ENCODE measurements at places on chromosomes 11 and 22.

DNA sequence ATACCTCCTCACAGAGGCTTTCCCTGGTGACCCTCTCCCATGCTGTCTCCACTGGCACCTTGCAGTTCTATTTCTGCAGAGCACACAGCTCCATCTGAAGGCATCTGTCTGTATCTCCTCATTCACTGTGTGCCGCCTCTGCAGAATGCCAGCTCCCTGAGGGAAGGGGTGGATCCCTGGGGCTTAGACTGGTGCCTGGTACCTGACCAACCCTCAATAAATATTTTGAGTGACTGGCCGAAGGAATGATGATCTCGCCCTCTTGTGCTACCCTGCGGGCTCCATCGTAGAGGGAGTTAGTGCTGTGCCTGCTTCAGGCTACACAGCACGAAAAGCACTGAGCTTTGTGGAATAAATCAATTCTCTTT is 1.6 kb downstream of the CBX7 start:
- no peak for DNase-seq

DNA sequence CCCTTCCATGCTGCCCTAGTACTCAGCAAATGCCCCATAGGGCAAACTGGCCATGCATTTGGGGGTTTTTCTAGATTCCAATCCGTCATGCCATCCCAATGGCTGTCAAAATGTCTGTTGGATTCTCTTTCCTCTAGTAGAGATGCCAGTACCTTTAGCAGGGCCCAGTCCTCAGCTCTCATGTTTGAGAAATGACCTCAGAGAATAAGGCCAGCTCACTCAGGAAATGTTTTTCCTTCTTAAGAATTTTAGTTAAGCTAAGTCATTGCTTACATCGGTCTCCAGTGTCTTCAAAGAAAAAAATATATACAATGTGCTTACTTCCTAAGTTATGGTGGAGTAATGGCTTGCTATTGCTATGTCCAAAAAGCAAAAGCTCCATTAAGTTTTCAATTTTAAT is 14.1 kb upstream of the ALKBH3 start:
- no peak for DNase-seq

DNA sequence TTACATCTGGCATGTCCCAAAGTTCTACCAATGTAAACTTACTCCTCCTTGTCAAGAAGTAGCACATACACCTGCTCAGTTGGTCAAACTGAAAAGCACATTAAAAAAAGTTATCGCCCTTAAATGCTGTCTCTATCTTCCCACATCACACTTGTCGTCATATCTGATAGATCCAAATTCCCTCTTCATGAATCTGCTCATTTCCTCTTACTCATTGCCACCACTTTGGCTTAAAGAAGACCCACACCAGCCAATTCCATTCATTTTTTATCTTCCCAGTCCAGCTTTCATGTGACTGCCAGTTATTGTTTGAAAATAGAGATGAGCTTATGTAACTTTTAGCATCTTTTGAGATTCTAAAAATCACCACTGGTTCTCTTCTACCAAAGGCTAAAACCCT is 305.9 kb upstream of the MTNR1B start:
- no peak for DNase-seq

- DNase-seq = no peak
Measured at GRCh38 chr11:134662629-134663360, 250.8 kb upstream of the B3GAT1 start.

DNA sequence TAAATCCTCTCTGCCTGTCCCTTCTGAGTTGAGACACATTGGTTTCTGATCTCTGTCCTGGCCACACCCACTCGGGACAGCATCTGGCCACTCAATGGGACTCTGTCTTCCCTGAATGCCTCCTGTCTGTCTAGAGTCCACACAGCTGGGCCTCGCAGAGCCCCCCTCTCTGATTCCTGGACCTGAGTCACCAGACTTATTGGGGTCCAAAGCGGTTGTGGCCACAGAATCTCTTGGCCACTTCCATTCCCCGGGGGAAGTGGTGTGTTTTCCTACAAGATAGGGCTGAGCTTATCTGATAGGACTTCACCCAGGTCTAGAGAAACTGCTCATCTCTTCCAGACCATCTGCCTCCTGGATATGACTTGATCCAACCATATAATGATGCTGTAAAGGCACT is 57.4 kb upstream of the WNT11 start:
- no peak for DNase-seq

DNA sequence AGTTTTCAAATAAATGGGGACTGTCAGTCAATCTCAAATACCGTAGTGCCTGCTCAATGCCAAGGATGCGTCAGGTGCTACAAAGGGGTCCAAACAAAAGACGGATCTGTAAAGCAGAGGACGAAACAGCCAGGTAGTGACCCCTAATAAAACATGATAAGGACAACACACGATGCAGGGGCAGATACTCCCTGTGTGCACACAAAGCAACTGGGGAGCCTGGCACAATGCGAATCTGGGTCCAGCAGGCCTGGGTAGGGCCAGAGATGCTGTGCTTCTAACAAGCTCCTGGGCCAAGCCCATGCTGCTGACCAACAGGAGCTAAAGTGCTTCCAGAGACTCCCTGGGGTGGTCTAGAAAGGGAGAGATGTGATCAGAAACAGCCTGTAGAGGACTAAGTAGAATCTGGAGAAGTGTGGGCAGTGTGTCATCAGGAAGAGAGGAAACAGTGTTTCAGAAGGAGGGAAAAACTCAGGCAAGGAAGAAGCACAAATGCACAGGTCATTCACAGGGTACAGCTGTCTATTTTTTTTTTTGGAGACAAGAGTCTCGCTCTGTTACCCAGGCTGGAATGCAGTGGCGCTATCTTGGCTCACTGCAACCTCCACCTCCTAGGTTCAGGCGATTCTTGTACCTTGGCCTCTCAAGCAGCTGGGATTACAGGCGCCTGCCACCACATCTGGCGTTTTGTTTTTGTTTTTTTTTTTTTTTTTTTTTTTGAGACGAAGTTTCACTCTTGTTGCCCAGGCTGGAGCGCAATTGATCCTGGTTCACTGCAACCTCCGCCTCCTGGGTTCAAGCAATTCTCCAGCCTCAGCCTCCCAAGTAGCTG is 74.5 kb downstream of the MICAL3 start:
- no peak for DNase-seq

GRCh38 chr11:16809886-16810668 is 71.6 kb downstream of the C11orf58 start:
- no peak for DNase-seq

DNA sequence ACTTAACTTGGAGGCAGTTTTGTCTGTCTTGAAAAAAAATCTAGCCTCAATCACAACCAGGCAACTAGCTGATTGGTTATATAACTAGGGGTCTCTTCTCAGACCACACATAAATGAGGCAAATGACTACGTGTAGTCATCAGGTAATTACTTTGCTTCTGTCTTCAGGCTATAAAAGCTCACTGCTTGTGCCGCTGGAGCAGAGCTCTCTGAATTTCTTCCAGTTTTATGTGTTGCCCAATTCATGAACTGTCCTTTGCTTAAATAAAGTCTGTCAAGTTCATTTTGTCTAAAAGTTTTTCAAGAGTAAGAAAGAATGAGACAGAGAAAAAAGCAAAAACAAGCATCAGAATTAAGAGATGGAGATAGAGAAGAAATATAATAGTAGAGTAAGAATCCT is 93.4 kb downstream of the MUC15 start:
- no peak for DNase-seq

DNA sequence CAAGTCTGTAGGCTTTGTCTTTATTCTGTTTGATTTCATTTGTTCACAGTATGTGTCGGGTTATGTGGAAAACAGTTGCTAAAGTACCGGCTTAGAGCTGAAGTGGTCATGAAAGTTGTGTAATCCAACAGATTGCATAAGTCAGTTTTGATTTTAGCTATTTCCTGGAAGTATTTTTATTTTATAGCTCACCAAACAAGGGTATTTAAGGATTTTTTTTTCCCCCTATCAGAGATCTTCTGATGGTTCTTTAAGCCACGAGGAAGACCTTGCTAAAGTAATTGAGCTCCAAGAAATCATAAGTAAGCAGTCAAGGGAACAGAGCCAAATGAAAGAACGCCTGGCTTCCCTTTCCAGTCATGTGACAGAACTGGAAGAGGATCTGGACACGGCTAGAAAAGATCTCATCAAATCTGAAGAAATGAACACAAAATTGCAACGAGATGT is 55.9 kb downstream of the PPFIA1 start:
- DNase-seq = no peak

GRCh38 chr22:37053310-37054055 is 1.9 kb downstream of the KCTD17 start:
- no peak for DNase-seq

- DNase-seq = no peak
Measured at GRCh38 chr11:20113149-20113438, 47.2 kb downstream of the DBX1 start.

- DNase-seq = no peak
Measured at GRCh38 chr11:64790205-64791095, 12.1 kb upstream of the SF1 start.

DNA sequence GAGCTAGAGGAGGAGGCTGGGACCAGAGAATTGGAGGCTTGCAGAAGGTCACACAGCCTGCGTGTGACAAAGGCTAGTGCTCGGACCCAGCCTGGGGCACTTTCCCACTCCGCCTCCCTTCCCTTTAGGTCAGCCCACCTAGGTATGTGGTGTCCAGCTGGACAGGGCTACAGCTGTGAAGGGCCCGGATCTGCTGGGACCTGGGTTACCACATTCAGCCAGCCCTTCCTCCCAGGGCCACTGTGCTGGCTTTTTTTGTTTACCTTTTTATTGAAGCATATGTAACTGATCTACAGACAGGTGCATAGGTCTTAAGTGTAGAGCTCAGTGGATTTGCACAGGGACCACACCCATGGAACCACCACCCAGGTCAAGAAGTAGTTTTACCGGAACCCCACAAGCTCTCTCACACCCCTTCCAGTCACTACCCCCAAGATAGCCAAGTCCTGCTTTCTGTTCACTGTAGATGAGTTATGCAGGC is 8.7 kb downstream of the CAPN5 start:
- DNase-seq = no peak

- peak; percentile 85 for DNase-seq
Measured at GRCh38 chr22:30649430-30650007, 13.9 kb downstream of the SLC35E4 start.

- no peak for DNase-seq
Measured at GRCh38 chr11:100756559-100756958, 69.5 kb downstream of the ARHGAP42 start.

DNA sequence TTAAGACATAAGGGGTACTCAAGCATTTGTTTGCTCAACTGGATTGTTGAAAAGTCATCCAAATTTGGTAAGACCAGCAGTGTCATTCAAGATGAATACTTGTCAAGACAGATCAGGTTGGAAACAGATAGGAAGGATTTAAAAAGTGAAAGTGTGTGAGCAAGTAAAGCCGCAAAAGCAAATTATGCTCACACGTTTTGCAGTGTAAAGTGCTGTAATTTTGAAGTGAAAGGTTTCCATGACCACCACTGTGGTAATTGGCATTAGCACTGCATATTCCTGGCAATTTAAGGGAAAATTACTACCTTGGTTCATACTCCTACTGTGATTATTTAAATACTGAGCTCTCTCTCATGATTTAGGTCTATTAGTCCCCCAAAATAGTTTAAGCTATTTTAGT is 704.1 kb upstream of the CCDC179 start:
- DNase-seq = no peak

DNA sequence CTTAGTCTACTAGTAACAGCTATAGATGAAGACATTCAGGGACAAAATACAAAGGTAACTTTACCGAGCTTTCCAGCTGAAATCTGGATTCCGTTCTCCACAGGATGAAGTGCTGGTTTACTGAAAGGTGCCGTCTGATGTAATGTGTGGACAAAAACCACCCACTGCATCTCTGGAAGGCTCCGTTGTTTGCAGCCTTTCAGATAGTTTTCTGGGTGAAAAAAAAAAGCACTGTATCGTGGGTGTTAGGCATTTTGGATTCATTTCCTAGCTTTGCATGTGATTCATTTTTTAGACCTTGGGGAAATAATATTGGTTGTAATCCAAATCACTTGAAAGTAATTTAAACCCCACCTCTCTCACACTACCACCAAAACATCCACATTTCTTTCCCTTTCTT is 10.4 kb downstream of the JAM3 start:
- no peak for DNase-seq

DNA sequence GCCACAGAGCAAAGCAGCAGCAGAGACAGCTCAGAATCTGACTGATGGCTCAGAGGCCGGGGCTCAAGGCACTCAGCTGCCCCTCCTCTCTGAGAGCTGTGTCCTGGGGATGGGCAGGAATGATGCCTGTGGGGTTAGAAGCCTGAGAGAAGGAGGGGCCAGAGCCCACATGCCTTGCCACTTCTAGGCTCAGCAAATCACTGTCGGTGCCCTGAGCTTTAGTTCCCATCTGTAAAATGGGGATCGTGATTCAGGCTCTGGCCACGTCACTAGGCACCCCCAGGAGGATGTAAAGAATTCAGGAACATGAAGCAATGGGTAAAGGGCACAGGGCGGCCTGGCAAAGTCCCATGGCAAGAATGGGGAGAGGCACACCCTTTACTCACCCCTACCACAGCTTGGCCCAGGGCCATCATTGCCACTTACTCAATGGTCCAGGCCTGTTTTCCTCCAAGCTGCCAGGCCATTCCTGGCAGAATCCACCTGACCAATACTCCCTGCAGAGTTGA is 3.4 kb upstream of the CDC42EP2 start:
- no peak for DNase-seq

- no peak for DNase-seq
Measured at GRCh38 chr22:39279170-39279850, 34.5 kb upstream of the PDGFB start.

- DNase-seq = no peak
Measured at GRCh38 chr11:128949791-128950454, 7.3 kb upstream of the TP53AIP1 start.

- peak; percentile 66 for DNase-seq
Measured at GRCh38 chr11:119741369-119742262, 12.6 kb upstream of the NECTIN1 start.

- DNase-seq = no peak
Measured at GRCh38 chr22:42357221-42357620, 75.0 kb downstream of the NFAM1 start.

DNA sequence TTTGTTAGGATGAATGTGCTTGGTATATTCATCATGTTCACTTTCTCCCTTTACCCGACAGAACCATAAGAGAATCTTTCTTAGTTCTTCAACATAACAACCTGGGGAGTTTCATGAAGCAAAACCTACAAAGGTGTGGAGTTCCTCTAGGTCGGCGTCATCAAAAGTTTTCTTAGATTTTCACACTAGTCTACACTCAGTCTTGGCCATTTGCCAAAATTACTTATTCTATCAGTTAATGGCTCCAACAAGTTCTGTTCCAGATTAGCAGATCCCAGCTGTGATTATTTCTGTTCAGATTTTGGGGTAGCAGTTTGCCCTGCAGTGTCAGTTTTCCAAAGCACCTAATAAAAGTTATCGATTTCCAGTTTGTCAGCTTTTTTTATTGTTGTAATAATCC is 935.8 kb upstream of the RAG2 start:
- no peak for DNase-seq
